ENCODE measurements at places on chromosomes 16 and 17.

- no peak for DNase-seq
Measured at GRCh38 chr17:12067485-12067884, 46.8 kb downstream of the MAP2K4 start.

GRCh38 chr17:58991718-58992331 is 114.9 kb downstream of the TRIM37 start:
- DNase-seq: no peak

GRCh38 chr16:9837481-9837880 is 344.7 kb downstream of the GRIN2A start:
- no peak for DNase-seq

DNA sequence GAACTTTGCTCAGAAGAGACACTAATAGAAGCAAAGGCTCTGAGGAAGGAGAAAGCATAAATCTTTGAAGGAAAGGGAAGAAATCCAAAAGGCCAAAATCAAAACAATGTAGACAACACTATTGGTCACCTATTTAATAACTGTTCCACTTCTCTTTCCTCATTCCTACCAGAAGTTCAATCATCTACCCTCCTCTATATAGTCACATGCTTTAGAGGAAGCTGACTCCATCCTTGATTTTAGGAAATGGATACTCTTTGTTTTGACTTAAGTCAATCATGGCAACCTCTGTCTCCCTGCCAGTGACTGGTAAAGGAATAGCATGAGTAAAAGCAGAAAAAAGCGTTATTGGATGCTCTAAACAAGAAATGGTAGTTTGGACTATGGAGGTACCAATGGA is 7.3 kb downstream of the BRIP1 start:
- DNase-seq: no peak

- DNase-seq: no peak
Measured at GRCh38 chr17:42660692-42661345, 1.7 kb downstream of the TUBG2 start.

DNA sequence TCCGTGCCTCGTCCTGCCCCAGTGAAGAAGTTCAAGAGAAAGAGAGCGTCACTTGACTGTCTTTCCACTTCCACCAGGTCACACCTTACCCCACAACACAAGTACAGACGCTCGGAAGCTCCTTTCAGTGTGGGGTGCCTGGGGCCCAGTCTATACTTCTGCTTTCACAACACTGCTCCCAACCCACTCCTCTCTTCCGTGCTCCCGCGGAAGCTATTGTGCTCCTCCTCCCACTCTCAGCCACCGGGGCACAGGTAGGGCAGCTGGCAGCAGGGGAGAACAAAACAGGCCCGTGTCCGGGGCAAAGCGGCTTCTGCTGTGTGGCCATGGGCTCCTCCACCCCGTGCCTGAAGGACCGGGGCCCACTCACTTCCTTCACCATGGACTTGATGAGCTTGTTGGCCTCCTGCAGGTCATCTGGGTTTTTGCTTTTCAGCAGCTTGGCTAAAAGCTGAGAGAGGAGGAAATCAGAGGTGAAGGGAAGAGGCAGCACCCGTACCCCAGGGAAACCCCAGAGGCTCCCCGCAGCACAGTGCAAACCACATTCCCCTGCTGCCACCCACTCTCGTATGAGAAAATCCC is 18.9 kb downstream of the GGA3 start:
- no peak for DNase-seq

DNA sequence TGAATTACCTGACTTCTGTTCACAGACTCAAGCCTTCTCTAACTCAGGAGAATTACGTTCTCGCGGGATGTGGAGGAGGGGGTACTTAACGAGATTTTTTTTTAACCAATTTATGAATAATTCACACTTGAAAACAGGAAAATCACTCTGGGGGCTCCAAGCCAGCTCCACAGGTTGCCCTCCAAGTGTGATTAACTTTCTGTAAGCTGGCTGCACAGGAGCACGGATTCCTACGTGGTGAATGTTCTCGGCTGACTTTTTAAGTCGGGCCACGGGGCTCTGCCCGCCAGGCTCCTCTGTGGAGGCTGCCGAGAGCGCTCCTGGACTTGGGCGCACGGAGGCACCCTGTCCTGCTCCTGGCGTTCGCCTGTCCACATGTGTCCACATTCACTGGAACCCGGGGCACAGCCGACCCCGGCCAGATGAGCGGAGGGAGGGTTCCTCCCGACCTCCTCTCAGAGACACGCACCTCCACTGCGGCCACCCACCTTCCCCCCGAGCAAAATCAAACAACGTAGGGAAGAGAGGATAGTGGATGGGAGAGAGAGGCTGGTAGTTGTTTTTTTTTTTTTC is 147.1 kb upstream of the CHMP6 start:
- no peak for DNase-seq

DNA sequence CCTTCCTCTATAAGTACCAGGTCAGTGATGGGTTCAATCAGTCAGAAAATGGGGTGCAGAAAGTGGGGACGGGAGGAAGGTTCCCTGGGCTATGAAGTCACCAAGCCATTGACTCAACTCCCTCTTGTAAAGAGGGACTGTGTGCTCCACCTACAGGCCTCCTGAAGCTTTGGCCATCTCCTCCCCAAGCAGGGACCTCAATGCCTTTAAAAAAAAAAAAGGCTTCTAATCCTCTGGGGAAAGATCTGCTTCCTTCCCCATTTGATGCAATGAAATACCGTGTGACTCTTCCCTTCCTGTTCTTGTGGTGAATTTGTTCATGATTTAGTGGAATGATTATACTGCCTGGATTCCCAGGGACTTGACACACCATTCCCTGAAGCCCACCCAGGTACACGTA is 30.8 kb downstream of the VWA3A start:
- no peak for DNase-seq

DNA sequence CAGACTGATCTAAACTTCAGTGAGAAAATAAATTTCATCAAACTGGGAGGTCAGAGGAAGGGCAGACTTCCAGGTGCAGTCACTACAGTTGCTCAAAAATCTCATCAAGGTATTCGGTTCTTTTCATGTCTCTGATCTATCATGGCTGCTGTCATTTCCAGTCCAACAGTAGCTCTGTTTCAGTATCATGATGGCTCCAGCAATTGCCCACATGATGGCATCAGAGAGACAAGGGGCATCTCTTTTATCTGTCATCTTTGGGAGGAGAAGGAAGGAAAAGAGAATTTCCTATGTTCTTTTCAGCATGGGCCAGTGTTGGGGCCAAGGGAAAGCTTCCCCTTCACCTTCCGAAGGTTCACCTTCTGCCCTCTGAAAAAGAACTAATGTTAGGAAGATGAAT is 504.9 kb upstream of the HSBP1 start:
- DNase-seq: no peak

GRCh38 chr16:77009453-77009852 is 181.5 kb upstream of the MON1B start:
- no peak for DNase-seq

- DNase-seq: peak; percentile 5
Measured at GRCh38 chr17:60229188-60229802, 79.5 kb downstream of the CA4 start.

- no peak for DNase-seq
Measured at GRCh38 chr16:55116165-55116920, 185.7 kb downstream of the IRX5 start.

- no peak for DNase-seq
Measured at GRCh38 chr16:49838441-49839016, 17.4 kb downstream of the ZNF423 start.

GRCh38 chr16:51538707-51539498 is 387.8 kb upstream of the SALL1 start:
- DNase-seq: peak; percentile 51

GRCh38 chr16:83010776-83011720 is 384.3 kb downstream of the CDH13 start:
- no peak for DNase-seq

GRCh38 chr16:19746561-19746960 is 28.5 kb downstream of the IQCK start:
- DNase-seq: no peak

GRCh38 chr16:16092925-16093627 is 130.2 kb downstream of the ABCC6 start:
- peak; percentile 87 for DNase-seq

GRCh38 chr16:63982110-63982509 is 1139.8 kb downstream of the CDH11 start:
- no peak for DNase-seq

DNA sequence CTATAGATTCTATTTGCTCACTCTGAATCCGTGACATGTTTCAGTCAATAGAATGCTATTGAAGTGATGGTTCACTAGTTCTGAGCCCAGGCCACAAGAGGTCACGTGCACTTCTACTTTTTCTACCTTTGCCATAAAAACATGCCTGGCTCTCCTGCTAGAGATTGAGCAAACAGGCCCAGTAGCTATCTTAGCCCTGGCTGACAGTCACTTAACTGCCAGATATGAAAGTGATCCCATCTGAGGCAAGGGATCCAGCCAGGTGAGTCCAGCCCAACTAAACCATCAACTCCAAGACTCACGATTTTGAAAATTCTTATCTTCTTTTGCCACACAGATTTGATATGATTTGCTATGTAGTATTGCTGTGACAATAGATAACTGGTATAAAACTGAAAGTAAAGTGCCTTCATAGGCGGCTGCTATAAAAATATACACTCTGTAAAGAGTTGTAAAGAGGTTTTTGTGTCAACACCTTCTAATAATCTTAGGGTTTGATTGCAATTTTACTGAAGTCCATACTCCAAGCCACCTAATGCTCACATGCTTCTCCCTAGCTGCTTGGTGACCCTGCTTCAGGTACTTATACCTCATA is 937.7 kb upstream of the SOX9 start:
- no peak for DNase-seq

GRCh38 chr17:34408439-34408838 is 45.4 kb upstream of the CCL1 start:
- DNase-seq: no peak

DNA sequence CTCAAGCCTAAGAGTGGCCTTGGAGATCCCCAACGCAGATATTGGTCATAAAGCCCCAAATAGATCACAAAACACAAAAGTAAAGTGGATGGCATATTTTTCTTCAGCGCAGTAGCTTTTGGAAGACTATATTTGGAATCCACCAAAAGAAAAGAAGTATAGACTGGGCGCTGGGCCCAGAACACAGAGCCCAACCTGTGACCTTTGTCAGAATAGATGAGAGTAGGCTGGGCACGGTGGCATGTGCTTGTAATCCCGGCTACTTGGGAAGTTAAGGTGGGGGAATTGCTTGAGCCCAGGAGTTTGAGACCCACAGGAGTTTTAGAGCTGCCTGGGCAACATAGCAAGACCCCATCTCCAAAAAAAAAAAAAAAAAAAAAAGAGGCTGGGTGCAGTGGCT is 14.6 kb downstream of the SCIMP start:
- no peak for DNase-seq

DNA sequence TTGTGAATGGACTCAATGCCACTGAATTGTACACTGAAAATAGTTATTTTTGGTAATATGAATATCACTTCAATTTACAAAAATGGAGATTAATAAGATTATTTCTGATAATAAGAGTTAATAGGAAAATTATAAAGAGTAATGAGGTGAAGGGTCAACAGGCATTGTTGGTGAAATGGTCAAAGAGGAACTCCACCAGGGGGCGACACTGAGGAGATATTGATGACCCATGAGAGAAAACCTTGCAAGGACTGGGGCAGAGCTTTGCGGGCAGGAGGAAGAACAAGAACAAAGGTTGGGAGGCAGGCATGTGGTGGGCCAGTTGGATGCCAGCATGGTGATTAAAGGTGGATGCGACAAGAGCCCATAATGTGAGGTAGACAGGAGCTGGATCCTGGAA is 74.0 kb upstream of the XYLT1 start:
- DNase-seq: no peak

DNA sequence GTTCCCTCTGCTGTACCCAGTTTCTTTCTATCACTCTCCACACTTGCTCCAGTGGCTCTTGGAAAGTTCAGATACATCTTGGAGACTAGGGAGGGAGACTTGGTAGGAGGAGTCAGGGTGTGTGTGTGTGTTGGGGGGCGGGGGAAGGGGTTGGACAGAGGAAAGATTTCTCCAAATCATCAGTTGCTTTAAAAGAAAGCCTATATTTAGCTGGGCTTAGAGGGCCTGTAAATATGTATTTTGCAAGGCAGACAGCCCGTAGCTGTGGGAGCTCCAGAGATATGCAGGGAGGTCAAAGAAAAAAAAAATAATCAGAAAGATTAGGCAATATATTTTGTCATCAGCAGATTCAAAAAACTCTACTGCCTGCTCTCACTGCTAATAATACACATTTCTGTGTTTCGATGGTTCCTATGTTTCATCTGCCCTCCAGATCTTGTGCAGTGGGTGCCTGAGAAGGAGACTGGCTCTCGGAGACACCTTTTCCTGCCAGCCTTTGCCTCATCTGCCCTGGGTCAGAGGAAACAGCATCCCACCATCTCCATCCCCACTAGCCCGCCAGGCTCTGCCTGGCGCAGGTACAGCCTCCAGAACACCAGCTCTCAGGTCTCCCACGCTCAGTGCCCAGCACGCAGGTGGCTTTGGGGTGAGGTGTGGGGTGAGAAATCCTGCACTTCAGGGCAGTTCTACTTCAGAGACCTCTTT is 4.8 kb upstream of the PPP1R9B start:
- DNase-seq: no peak

- no peak for DNase-seq
Measured at GRCh38 chr16:3508736-3509135, 7.9 kb downstream of the CLUAP1 start.

DNA sequence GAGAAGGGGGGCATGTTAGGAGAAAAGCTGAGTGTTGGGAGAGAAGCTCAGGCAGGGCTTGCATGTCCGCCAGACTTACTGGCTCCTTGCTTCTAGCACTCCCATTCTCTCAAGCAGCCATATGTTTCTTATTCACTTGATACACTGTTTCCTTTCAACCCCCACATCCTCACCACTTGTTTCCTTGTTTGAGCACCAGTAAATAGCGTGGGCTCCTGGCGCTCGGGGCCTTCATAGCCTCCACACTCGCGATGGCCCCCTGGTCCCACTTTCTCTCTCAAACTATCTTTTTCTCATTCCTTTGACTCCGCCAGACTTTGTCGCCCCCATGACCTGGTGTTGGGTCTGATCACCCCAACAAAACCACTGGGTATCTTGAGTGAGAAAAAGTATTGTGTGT is 16.6 kb downstream of the ATP5PD start:
- DNase-seq: no peak

DNA sequence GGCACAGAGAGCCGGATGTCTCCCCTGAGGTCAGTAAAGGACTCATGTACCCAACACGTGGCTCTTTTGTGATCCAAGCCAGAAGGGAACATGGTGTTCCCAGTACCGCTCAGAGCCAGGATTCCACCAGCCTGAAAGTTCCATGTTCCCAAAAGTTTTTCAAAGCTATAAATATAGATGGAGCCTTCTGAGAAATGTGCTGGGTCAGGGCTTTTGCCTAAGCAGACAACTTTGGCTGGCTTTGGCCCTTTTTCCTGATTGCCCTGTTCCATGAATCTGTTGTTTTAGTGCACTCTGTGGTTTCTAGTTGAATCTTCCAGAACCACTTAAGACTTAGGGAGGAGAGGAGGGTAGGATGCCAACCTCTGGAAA is 128.5 kb upstream of the HS3ST2 start:
- no peak for DNase-seq

GRCh38 chr17:45780921-45781320 is 3.2 kb upstream of the CRHR1 start:
- DNase-seq: no peak

- DNase-seq: no peak
Measured at GRCh38 chr16:9340526-9341256, 249.2 kb downstream of the HAPSTR1 start.

- no peak for DNase-seq
Measured at GRCh38 chr16:89183975-89184676, 12.6 kb downstream of the CDH15 start.

Measured in NCI-H510A treated with DMSO at 0.1 percent for 48 hours (cell line).